Frontal cortex (tissue), 4 donors: ENCODE measurements at places on chromosomes 2 and 18.

DNA sequence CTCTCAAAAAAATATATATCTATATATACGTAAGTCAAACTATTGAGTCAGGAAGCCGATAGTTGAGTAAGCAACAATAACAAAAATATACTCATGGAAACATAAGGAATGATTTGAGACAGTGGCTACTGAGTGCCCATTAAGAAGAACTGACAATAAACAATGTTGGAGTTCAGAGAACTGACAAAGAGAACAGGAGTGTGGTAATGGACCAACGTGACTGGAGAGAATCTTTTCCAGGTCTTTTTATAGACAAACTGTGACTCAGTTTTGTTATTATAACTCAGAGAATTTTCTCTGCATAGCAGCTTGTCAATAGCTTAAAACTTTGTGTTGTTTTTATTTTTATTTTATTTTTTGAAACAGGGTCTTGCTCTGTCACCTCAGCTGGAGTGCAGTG is 4.6 kb upstream of the GALM start:
- DNase-seq = no peak

DNA sequence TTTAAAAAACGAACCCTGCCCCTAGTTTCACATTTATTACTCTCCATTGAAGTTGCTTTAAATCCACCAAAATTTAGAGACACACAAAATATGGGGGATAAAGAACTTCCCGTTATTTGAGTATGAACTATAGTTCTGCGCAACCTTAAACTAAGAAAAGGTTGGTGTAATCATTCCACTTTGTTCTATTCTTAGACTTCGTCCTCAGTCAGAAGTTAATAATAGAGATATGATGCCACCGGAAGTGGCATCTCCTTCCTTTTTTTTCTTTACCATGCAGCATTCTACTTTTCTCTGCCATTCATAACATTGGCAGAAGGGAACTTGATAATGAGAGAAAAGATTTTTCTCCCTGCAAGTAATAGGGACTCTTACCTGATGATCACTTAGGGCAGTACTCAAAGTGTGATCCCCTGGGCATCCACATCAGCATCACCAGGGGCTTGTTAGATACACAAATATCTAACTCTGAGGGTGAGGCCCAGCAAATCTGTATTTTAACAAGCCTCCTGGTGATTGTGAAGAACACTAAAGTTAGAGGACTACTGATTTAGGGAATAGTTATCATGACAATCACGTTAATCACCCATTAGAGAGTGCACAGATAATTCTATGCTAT is 147.7 kb upstream of the DTNA start:
- DNase-seq = no peak

GRCh38 chr2:188235364-188235763 is 56.3 kb upstream of the GULP1 start:
- DNase-seq = no peak

DNA sequence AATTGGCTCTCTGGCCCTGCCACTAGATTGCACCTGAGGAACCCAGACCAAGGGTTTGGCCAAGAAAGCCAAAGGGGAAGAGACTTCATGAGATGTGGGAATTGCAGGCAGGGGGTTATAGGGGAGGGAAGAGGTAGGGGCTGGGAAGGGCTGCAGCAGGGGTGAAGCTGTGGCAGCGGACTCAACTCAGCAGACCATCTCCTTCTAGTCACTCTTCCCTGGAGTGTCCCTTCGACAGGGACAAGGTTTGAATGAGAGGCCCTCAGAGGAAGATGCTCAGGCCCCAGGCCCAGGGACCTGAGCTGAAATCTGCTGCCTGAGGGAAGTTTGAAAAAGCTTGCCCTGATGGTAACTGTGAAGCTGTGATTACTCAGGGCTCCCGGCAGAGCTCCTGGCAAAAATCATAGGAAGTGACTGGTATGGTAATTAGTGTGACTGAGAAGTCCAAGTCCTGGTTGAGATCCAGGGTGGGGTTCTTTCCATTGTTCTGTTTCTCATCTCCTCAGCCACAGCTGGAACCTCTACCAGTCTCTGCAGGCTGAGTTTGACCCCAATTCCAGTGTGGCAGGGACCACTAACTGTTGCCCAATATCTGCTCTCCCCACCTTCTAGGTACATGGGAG is 300.9 kb downstream of the CYP26B1 start:
- no peak for DNase-seq

DNA sequence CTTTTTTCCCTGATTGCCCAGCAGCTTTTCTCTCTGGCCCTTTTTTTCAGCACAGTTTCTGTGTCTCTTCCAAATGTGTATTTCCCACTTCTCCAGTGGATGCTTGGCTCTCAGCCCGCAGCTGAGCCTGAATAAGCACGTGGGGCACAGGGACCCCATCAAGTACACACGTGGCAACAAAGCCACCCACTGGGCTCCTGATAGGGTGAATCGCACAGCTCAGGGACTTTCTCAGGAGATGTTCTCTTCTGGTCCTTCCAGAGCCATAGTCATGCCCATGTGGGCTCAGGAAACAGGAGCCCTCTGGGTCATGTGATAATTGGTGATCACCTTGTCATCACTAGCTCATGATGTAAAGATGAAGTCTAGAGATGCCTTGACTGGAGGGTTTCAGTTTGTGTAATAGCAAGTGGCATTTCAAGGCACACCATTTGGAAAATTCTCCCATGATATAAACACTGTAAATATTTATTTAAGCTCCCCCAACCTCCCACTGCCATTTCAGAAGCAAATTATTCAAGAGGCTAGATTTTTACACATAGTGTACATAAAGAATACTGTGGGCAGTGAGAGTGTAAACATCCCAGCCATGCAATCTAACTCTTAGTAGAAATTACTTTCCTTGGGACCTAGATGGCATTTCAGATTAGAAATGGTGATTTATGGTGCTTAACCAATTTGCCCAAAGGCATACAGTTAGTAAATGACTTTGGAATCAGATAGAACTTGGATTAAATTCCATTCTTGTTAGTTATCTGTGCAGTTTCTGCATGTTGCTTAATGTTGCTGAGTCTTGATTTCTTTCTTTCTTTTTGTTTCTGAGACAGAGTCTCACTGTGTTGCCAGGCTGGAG is 597.5 kb downstream of the SLC4A3 start:
- DNase-seq = no peak
